ENCODE measurements at places on chromosomes 4 and X. TPM values are rescaled to one million over a fixed set of nuclear protein-coding genes. Genes with fewer than 3 reads are reported as not detected.
A peak's percentile ranks its signal among the peaks of the same experiment; 100 is the strongest.

DNA sequence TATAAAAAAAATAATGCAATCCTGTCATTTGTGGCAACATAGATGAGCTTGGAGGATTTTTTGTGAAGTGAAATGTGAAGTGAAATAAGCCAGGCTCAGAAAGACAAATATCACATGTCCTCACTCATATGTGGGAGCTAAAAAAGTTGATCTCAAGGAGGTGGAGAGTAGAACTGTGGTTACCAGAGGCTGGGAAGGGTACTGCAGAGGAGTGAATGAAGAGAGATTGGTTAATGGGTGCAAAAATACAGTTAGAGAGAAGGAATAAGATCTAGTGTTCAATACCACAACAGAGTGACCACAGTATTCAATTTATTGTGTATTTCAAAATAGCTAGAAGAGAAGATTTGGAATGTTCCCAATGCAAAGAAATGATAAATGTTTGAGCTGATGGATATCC, 13.4 kb upstream of the ZCCHC18 start:
- H3K4me1 ChIP-seq = no peaks in the 10 kb centered on the region
- H3K27me3 ChIP-seq = no peaks in the 10 kb centered on the region
- H3K4me3 ChIP-seq = no peak overlapping the region
- H3K36me3 ChIP-seq = no peaks in the 10 kb centered on the region

GRCh38 chrX:68462197-68462596, 28.9 kb upstream of the OPHN1 start:
- H3K27ac ChIP-seq = no peak overlapping the region
- H3K36me3 ChIP-seq = no peaks in the 10 kb centered on the region

DNA sequence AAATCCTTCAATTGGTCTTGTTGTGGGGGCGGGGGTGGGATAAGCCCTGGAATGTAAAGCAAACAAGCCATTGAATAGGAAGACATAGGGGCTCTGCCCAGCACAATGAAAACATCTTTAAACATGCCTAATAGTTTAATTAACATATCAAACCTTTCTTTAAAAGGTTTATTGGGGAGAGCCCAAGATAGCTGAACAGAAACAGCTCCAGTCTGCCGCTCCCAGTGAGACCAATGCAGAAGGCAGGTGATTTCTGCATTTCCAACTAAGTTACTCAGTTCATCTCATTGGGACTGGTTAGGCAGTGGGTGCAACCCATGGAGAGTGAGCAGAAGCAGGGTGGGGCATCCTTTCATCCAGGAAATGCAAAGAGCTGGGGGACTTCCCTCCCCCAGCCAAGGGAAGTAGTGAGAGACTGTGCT, 327.2 kb upstream of the CNKSR2 start:
- no peaks in the 10 kb centered on the region for H3K36me3 ChIP-seq
- no peaks in the 10 kb centered on the region for H3K27me3 ChIP-seq
- H3K4me1 ChIP-seq = no peaks in the 10 kb centered on the region

GRCh38 chr4:125620066-125620860, 305.5 kb downstream of the FAT4 start:
- no peak overlapping the region for H3K4me3 ChIP-seq
- no peak for DNase-seq
- no peaks in the 10 kb centered on the region for H3K27me3 ChIP-seq
- H3K27ac ChIP-seq = no peak overlapping the region

DNA sequence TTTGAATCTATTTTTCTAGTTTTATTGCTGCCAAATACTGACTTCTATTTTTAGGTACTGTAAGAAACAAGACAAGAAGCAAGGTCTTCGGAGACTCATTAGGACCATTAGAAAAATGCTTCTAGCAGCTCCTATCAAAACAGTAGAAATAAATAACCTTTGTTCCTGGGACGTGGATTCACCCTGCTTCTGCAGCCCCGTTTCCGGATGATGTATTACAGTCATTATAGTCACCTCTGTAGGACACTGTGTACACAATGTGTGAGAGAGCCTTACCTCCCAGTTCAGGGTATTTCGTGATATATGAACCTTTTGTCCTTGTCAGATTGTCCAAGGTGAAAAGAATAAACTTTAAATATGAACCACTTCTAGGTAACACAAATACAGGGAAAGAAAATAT, 484.0 kb upstream of the TECRL start:
- no peaks in the 10 kb centered on the region for H3K4me1 ChIP-seq
- H3K27me3 ChIP-seq = no peaks in the 10 kb centered on the region
- no peak for DNase-seq
- no peak overlapping the region for H3K27ac ChIP-seq
- H3K4me3 ChIP-seq = no peak overlapping the region

The FHDC1 gene
- polyA plus RNA-seq = 2.1 TPM

DNA sequence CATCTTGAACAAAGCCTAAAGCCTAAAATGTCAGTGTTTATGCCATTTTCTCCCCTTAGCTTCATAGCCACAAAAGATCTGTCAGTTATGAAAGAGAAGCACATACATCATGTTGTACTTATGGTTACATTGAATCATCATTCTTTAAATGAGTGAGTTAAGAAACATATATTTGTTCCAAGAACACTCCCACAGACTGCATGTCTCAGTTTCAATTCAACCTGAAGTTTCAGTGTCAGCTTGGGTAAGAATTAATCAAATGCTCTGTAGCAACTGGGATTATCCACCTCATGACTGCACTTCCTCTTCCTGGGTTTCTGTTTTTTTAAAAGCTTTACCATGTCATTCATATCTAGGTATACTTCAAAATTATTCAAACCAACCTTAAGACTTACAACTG, 3.9 kb upstream of the TMPRSS11B start:
- H3K4me1 ChIP-seq = no peaks in the 10 kb centered on the region
- H3K27me3 ChIP-seq = no peaks in the 10 kb centered on the region
- H3K27ac ChIP-seq = no peak overlapping the region
- DNase-seq = no peak
- H3K36me3 ChIP-seq = no peaks in the 10 kb centered on the region
- H3K4me3 ChIP-seq = no peak overlapping the region

The UGT2B15 gene
- 41.0 TPM for polyA plus RNA-seq

GRCh38 chr4:73181231-73181630, 77.4 kb downstream of the ANKRD17 start:
- no peak overlapping the region for H3K4me3 ChIP-seq
- no peak overlapping the region for H3K27ac ChIP-seq
- H3K36me3 ChIP-seq = peaks cover 2% of the 10 kb centered on the region
- no peaks in the 10 kb centered on the region for H3K4me1 ChIP-seq
- H3K27me3 ChIP-seq = no peaks in the 10 kb centered on the region

DNA sequence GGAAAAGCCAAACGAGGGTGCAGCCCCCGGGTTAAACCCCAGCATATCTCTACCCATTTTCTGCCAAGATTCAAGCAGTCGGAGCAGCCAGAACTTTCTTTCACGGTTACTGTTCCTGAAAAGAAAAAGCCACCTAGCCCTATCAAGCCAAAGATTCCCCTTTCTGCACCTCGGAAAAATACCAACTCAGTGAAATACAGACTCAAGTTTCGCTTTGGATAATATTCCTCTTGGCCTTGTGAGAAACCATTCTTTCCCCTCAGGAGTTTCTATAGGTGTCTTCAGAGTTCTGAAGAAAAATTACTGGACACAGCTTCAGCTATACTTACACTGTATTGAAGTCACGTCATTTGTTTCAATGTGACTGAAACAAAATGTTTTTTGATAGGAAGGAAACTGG, 20.0 kb downstream of the FGF5 start:
- H3K4me1 ChIP-seq = no peaks in the 10 kb centered on the region
- no peak overlapping the region for H3K27ac ChIP-seq
- H3K27me3 ChIP-seq = no peaks in the 10 kb centered on the region
- no peak for DNase-seq

The BTC gene
- polyA plus RNA-seq = 0.21 TPM

The FAM149A gene
- polyA plus RNA-seq = 3.7 TPM

The EDNRA gene
- polyA plus RNA-seq = 19.0 TPM

DNA sequence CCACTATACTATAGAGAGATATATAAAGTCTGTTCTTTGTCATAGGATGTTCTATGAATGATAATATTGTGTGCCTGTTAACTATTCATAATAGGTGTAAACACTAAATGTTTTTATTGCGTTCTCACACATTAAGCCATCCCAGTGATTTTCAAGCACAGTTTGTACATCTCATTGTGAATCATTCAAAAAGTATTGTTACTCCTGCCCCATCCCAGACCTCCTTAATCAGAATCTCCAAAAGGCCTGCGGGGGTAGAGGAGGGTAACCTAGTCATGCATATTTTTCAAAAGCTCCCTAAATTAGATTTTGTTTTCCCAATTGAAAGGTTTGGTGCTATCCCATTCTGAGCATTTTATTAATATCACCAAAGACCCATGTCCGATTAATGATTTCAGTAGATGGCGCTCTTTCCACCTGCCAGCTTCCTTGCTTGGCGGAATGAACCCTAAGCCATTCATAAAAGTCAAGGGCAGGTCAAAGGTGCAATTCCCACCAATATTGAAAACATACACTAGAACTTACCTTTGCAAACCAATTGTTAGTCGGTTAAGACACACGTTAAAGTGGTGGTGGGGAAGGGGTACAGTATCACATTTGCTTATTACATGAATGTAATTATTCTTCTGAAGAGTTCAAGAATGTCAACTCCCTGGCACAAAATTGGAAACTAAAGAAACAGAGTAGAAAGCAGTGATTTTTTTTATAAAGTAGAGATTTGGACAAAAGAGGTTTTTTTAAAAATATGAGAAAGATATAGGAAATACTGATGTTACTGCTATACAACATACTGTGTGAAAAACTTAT, 5.8 kb upstream of the TET2 start:
- DNase-seq = peak; percentile 57
- no peak overlapping the region for H3K4me3 ChIP-seq
- H3K27ac ChIP-seq = no peak overlapping the region
- no peaks in the 10 kb centered on the region for H3K27me3 ChIP-seq
- no peaks in the 10 kb centered on the region for H3K36me3 ChIP-seq

The GYPA gene
- not detected for polyA plus RNA-seq

The GPRASP1 gene
- 3.3 TPM for polyA plus RNA-seq

DNA sequence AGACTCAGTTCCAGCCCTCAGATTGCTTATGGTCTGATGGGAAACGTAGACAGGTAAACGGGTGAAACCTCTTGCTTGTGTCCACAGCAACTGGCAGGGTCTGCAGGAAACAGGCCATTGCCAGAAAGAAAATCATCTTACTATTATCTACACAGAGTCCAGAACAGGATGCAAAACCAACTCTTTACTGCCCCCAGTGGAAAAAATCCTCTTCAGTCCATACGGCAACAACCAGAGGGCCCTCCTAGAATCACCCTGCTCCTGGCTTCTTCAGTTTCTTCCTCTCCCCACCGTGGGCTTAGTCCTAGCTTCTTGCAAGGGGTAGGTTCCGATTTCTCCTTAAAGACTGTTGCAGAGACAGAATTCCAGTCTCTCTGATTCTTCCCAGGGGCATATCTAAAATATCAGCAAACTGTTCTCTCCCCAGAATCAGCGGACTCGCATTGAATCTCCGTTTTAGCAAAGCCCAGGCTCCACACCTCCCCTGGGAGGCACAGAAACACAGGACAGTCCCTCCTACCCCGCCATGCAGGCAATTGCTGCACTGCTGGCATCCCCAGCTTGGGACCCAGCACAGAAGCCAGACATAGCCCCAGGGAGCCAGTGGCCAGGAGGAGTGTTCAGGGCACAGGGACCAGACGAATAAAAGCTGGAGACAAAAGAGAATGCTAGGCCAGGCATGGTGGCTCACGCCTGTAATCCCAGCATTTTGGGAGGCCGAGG, 41.0 kb upstream of the SH3RF1 start:
- no peak overlapping the region for H3K4me3 ChIP-seq
- peak; percentile 71 for DNase-seq
- no peaks in the 10 kb centered on the region for H3K36me3 ChIP-seq
- peaks cover 15% of the 10 kb centered on the region for H3K4me1 ChIP-seq
- no peak overlapping the region for H3K27ac ChIP-seq
- no peaks in the 10 kb centered on the region for H3K27me3 ChIP-seq

DNA sequence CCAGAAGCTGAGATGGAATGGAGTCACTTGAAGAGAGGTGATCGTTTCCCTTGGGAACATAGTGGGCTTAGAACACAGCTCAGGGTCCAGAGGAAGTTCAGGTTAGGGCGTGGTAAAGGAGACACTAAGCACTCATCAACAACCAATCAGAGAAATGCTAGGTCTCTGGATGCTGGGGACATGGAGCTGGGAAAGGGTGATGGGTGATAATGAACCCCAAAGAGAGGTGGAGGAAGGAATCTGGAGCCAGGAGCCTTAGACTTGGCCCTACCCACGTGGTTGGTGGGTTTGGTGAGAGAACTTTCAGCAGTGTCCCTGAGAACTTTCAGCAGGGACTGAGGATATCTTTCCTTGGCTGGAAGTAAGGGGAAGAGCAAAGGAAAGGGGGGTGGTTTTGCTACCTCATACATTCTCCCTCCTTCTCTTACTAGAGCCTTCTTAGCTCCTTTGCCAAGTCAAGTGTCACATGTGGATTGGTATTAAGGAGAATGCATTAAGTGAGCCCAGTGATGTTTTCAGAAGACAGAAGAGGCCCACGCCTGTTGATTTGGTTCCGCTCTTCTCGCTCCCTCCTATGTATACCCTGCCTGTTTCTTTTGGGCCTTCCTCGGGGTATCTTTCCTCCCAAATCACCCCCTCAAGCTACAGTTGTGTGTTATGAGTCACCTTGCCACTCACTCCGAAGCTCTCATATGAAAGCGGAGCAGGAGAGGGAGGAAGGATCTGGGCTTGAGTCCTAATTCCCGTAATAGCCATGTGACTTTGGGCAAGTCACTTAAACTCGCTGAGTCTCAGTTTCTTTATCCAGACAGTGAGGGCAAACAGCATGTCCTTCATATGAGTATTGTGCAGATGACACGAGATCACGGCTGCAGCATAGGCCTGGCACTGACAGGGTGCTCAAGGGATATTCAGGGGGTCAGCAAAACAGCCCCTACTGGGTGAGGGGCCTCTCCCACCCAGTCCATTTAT, 63.1 kb downstream of the TSC22D3 start:
- no peaks in the 10 kb centered on the region for H3K27me3 ChIP-seq
- H3K4me1 ChIP-seq = peaks cover 47% of the 10 kb centered on the region
- H3K27ac ChIP-seq = peak overlapping the region; percentile 98
- peak; percentile 55 for DNase-seq
- H3K36me3 ChIP-seq = no peaks in the 10 kb centered on the region
- H3K4me3 ChIP-seq = no peak overlapping the region

DNA sequence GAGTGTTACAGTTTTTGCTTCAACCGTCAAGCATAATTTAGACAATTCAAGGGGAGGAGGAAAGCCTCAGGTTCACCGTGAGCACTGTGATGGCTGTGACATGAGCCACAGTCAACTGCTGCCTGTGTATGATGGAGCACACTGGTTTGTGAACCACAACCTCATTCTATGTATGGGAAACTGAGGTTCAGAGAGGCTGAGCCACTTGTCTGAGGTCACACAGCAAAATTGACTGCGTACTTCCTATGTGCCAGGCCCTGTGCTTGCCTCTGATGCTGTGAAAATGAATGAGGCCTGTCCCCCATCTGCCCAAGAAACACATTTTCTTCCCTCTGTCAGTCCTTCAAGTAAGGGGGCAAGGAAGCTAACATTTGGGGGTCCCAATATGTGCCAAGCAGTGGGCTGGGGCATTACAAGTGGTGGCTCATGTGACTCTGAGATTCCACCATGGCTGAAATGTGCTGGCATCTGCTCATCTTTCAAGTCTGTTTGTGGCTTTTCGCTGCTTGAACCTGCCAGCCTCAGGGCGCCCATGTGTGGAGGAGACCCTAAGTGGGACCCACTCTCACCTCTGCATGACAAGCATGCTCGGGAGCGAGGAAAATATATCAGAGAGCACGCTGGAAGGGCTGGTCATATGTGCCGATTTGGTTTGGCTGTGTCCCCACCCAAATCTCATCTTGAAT, 79.7 kb downstream of the ADRA2C start:
- H3K36me3 ChIP-seq = no peaks in the 10 kb centered on the region
- H3K4me3 ChIP-seq = no peak overlapping the region
- H3K27ac ChIP-seq = no peak overlapping the region
- H3K4me1 ChIP-seq = no peaks in the 10 kb centered on the region
